Inflammatory macrophage treated with lipopolysaccharide for 4 hours (primary cell): ENCODE measurements at places on chromosomes 7 and 10.
A peak's percentile ranks its signal among the peaks of the same experiment; 100 is the strongest.

DNA sequence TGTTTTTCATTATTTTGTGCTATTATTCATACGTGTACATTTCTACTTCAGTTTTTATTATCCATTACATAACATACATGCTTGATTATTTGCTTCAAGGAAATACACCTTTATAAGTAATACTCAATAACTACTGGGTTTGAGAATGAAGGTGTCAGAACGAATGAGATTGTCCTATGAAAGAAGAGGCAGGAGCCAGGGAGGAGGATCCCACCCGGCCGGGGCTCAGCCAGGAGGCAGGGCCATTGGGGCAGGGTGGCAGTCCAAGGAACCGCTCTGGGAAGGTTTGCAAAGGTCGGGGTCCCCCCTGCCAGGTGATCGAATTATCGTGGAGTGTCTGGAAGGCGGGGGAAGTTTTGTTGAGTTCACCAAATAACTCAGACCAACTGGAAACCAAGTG is 9.1 kb downstream of the TRIM56 start:
- no peak for DNase-seq

DNA sequence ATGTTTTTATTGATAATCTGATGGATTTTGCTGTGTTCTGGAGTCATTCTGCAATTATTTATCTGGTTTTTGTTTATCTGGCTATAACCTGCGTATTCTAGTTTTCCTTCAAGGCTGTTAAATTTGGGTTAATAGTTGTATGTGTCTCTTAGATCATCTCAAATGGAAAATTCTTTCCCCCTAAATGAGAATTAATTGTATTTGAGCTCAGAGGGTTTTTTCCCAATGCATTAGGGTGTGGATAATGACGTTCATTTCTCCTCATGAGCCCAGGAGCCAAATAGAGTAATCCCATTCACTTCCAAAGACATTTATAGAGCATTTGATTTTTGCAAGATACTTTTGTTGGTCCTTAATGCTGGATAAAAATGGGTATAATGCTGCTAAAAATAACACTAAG is 564.6 kb downstream of the GALNT17 start:
- no peak for DNase-seq

DNA sequence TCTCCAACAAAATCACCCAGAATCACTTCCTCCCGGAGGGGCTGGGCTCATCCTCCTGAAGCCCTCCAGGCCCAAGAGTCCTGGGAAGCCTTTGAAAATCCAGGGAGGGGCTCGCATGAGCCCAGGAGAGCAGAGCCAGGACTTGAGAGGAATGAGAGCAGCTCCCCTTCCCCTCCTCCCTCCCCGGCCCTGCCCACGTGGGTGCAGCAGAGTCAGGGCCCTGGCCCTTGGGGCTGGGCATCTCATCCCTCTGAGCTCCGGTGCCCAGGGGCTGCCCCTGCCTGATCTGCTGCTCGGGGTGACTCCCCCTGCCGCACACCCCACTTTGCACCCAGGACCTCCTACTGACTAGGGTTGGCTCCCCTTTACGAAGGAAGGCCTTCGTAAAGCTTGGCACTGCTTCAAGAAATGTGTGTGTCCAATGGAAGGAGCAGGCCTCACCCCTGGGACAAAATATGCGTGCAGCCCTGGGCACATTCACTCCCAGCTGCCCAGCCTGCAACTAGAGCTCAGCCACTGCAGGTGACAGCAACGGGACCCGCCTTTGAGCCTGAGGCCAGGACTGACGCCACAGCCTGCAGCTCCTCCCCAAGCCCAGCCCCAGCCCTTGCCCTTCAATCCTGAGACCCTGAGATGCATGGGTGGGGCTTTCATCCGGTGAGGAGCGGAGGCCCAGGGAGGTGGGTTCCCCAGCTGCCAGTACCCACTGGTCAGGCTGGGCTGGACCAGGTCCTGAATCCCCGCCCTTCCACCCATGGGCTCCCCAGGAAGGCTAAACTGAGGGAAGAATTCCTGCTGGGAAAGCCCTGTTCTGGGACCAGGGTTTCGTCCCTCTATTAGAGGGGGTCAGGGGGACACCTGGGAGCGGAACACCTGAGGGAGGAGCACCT is 21.8 kb downstream of the PWWP2B start:
- no peak for DNase-seq

DNA sequence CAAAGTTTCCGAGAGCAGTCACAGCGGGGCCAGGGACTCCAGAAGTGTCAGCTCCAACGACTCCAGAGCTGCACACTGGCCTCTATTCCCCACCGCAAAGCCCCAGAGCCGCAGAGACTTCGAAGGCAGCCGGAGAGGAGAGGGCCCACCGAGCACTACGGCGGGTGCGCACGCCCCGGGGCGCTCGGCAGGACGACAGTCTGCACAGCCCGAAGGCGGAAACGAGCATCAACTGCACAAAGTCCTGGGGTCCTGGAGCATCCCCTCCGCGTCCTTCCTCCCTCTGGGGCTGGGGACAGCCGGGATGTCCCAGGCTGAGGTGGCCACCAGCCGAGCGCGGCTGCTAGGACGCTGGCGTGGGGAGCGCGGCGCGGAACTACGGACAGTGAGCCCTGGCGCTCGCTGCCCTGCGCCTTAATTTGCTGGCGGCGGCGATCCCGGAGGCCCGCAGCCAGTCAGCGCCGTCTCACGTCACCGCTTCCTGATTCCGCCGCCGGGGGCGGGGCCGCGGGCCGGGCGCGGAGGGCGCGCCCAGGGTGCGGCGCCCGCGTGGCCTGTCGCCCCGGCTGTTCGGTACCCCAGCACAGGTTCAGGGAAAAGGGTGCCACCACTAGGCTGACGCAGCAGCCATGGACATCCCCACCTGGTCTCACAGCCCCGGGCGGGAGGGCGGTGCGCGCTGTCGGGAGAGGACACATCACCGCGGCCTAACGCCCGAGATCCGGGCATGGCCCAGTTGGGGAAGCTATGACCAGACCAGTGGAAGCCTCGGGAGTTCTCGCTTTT is at the start of gene TBX20:
TBX20 (minus strand) TSS at position 391 of the 786 bp plus-strand sequence. CDS start 480 bp downstream, outside the sequence.
- DNase-seq: peak; percentile 26

GRCh38 chr10:4208499-4208898 is 423.5 kb upstream of the KLF6 start:
- no peak for DNase-seq

- no peak for DNase-seq
Measured at GRCh38 chr10:44357023-44357540, 27.8 kb downstream of the CXCL12 start.

GRCh38 chr7:85512790-85513189 is 325.9 kb upstream of the SEMA3D start:
- no peak for DNase-seq

- no peak for DNase-seq
Measured at GRCh38 chr7:134044682-134045081, 82.5 kb upstream of the LRGUK start.

DNA sequence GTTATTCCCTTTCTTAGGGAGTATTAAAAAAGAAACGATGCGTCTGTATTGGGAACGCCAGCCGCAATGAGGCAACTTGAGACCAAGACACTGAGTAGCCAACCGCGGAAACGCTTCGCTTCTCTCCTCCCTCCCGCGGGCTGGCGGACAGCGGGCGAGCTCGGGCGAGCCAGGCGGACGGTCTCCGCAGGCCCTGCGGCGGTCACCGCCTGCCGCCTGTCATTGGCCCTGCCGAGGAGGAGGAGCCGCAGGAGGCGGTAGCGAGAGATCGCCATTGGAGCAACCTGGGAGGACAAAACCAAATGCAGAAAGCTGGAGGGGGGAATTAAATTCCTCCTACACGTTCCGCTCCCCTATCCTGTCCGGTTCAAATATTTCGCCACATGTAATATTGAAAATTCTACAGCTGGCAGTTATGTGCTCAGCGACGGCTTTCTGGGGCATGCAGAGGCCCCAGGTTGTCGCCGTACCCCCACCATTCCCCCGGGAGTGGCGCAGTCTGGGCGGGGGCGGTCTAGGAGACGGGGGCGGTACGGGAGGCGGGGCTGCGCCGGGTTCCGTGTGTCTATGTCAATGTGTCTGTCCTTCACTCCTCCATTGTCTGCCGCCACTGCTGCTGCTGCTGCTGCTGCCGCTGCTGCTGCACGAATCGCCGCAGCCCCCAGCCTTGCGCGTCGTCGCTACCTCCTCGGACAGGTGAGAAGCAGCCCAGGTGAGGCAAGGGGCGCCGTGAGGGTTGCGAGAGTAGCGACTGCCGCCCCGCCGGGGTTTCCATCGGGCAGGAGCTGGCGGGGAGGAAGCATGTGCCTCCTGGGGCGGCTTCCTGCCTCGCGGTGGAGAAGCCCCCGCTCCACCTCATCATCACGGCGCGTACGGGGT is at the start of the genes ANKMY2 and BZW2:
ANKMY2 (minus strand) TSS at position 162 of the 879 bp plus-strand sequence. CDS start 181 bp downstream, outside the sequence.
BZW2 (plus strand) TSS at position 589 of the 879 bp plus-strand sequence. CDS start 19,263 bp downstream, outside the sequence.
- DNase-seq: peak; percentile 98

DNA sequence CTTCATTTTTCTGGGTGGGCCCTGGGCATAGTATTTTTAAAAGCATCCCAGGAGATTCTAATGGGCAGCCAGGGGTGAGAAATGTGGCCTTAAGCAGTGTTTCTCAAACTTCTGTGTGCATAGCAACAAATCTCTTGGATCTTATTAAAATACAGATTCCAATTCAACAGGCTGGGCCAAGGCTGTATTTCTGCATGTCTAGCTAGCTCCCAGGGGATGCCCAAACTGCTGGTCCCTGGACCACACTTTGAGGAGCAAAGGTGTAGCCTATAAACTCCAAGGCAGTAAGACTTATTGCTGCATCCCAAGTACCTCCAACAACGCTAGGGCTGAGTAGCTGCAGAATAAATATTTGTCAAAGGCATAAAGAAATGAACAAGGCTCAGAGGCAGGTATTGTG is 292.9 kb upstream of the ZMIZ1 start:
- DNase-seq: no peak

GRCh38 chr10:119274519-119275045 is 67.2 kb downstream of the GRK5 start:
- DNase-seq: no peak

GRCh38 chr10:97863808-97864207 is 14.2 kb downstream of the GOLGA7B start:
- DNase-seq: no peak

DNA sequence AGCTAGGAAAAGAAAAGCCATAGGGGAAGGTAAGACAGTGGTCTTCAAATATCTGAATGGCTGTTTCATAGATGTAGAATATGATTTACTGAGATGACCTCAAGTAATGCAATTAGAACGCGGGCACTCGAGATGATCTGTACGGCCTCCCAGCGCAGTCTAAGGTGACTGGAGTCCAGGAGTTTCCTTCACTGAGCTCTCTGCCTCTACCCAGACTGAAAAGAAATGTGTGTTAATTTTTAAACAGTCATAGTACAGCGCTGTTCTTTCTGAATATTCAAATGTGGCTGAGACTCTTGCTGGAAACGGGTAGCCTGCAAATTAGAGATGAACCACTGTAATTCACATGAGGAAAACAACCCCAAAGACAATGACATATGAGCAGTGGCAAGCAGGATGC is 562.4 kb upstream of the AUTS2 start:
- no peak for DNase-seq

GRCh38 chr10:35642793-35643114 is 658 bp upstream of the FZD8 start:
- DNase-seq: no peak

DNA sequence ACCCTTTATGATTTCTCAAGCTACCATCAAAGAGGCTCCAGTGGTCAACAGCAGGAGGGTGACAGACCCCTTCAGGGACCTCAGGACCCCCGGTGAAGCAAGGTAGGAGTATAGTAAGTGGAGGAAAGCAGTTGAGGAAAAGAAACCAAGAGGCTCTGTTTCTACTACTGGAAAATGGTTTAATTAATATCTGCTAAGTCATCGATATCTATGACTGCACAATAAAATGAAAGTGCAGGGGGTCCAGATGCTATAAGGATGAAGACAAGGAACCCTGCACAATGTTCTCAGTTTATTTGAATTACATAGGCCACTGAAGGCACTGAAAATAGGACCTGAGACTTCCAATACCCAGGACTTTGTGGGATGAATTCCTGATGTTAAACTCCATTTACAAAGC is 23.7 kb downstream of the AMPH start:
- no peak for DNase-seq

- DNase-seq: no peak
Measured at GRCh38 chr7:1555813-1556543, at the start of gene TMEM184A. TSS of gene TMEM184A (minus strand) at chr7:1556205. CDS start at chr7:1555484, 721 bp downstream.
